ENCODE measurements at places on chromosomes 7 and 10. TPM values are rescaled to one million over a fixed set of nuclear protein-coding genes. Genes with fewer than 3 reads are reported as not detected.

- no peak for DNase-seq
Observed at GRCh38 chr7:16604054-16604453, 41.5 kb downstream of the ANKMY2 start.

DNA sequence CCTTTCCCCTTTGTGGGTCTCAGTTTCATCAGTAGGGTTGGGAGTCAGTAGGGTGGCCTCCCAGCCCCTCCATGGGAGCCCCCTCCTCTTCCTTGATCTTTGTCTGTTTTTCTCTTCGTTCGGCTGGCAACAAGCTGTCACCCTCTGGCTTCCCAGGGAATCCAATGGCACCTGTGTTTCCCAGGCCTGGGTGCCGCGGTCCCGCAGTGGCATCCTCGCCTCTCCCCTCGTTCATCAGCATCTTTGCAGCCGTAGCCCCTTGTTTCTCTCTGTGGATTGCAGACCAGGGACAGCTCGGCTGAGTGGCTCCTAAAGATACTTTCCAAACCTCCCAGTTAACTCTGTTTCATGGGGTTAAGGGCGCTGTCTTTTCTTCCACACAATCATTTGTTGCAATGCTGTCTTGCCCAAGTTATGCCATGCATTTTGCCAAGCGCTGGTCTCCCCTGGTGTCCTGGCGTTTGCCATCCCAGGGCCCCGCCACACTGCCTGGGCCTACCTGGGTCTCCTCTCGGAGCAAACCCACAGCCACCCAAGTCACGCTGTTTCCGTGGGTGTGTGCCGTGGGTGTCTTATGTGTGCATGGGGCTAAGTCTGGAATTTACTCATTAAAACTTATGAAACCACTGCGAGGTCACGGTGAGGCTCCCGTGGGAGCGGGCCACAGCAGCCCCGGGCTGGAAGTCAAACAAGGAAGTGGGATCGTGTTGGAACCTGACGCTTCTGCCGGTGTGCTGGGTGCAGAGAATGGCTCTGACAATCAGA, 189.4 kb upstream of the SHH start:
- no peak for DNase-seq

- no peak for DNase-seq
Observed at GRCh38 chr10:127619546-127620325, 70.6 kb downstream of the NPS start.

- DNase-seq = no peak
Observed at GRCh38 chr7:151865070-151865670, 11.7 kb downstream of the PRKAG2 start.

GRCh38 chr7:97630116-97630515, 101.8 kb upstream of the TAC1 start:
- no peak for DNase-seq

- no peak for DNase-seq
Observed at GRCh38 chr7:123498601-123499000, 35.8 kb downstream of the IQUB start.

DNA sequence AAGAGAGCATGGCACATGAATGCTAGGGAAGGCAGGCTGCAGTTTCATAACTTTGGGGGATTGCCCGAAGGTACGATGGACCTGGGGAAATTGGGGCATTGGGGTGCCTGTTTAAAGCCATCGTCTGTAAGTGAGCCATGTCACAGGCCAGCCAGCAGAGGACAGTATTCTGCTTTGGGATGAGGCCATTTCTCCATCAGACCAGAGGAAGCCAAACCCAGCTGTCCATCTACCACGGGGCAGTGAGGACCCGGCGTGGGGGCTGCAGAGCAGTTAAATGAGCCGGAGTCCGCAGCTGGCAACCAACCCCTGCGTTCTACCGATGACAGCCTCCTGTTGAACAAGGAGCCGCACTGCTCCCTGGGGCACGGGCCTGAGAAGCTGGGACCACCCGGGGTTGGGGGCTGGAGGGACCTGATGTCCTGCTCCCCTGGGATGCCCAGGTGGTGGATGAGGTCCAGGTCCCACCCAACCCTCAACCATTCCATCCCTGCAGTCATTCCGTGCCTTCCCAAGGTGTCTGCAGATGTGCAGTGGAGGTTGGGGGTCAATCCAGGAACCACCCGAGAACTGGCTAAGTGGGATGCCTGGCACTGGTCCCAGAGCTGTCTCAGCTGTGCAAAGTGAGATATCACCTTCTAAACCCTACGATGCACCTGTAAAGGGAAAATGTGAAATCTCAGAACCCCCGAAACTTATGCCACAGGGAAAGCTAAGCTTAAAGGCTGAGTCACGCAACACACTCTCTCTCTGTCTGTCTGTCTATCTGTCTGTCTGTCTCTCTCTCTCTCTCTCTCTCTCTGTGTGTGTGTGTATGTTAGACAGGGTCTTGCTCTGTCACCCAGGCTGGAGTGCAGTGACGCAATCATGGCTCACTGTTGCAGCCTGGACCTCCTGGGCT, 12.1 kb upstream of the RHBDD2 start:
- peak; percentile 89 for DNase-seq

Gene TMEM178B
- total RNA-seq = 1.1 TPM

Gene NODAL
- total RNA-seq = 151 TPM

Gene CUBN
- total RNA-seq = 0.10 TPM

Gene OR6B1
- total RNA-seq = not detected

Gene FAM25C
- not detected for total RNA-seq
